Stimulated activated CD4-positive, alpha-beta T cell treated with anti-CD3 and anti-CD28 coated beads, Interleukin-2, amount 100 ng/mL, for 24 hours (primary cell): ENCODE measurements at places on chromosomes 5 and 9.

GRCh38 chr5:1744393-1745122, 55.1 kb downstream of the MRPL36 start:
- no peak for DNase-seq

DNA sequence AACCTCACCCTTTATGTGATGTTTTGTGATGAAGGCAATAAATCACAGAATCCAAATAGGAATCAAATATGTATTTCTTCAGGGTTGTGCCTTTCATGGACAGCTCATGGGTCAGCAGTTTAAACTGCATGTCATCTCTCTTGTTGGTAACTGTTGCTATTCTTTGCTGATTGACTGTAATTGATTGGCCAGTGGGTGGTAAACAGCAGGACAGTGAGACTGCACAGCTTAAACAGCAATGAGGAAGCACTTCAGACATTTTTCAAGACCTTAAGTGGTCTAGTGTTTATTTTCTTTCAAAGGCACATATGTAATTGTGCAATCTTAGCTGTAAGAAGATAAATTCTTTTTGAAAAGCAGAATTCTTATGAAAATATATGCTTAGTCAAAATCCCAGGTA, 260.5 kb downstream of the COX7C start:
- DNase-seq = no peak

GRCh38 chr9:34572092-34572491, 17.4 kb downstream of the CNTFR start:
- DNase-seq = no peak

- no peak for DNase-seq
These were observed 58.0 kb upstream of the SYNPO start for GRCh38 chr5:150582241-150583109.

DNA sequence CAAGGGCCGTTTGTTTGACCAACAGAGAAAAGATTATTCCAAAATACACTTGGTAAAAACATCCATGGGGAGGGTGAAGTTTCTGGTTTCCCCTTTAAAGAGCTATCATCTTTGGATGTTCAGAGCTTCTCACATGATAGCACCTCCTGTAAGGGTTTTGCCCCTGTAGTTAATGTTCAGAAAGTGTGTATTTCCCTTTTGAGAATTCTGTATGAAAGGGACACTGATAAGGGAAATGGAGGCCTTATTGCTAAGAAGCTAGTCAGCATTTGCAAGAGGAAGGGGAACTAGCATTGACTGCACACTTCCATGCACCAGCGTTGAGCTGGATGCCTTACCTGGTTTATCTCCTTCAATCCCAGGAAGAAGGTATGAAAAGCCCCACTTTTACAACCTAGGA, 31.5 kb upstream of the C5orf58 start:
- DNase-seq = no peak

DNA sequence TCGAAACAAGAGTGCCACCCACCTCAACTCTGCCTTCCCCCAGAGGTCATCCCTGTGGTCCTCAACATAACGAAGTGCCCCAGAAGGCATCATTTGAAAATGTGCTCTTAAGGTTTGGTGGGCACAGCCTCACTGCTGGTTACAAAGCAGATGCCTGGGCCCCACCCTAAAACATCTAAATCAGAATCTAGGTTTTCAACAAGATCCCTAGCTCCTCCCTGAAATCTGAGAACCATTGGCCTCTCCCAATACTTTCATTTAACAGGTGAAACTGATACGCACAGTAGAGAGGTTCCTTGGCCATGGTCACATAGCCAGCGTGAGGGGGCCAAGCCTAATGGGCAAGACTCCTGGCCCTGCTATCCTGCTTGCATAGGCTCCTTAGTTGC, 376.2 kb upstream of the CLINT1 start:
- DNase-seq = no peak

GRCh38 chr9:135260221-135261180, 173.0 kb downstream of the OLFM1 start:
- no peak for DNase-seq

GRCh38 chr9:93874242-93874641, 80.9 kb downstream of the BARX1 start:
- no peak for DNase-seq

DNA sequence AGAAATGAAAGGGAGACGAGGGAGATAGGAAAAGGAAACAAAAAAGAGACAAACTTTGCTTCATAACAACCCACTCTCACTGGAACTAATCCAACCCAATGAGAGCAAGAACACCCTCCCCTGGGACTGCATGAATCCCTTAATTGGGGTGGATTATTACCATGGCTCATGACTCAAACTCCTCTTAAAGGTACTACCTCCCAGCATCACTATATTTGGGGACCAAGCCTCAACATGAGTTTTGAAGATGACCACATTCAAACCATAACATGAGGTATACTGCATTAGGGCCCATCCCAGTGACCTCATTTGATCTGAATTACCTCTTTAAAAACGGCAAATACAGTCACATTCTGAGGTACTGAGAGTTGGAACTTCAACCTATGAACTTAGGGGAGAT, 8.0 kb downstream of the MTAP start:
- no peak for DNase-seq

- no peak for DNase-seq
These were observed 501.1 kb downstream of the KDM4C start for GRCh38 chr9:7258688-7259396.

GRCh38 chr5:127296321-127296720, 5.7 kb downstream of the MEGF10 start:
- no peak for DNase-seq

GRCh38 chr5:163407034-163407655, 30.2 kb upstream of the CCNG1 start:
- no peak for DNase-seq

DNA sequence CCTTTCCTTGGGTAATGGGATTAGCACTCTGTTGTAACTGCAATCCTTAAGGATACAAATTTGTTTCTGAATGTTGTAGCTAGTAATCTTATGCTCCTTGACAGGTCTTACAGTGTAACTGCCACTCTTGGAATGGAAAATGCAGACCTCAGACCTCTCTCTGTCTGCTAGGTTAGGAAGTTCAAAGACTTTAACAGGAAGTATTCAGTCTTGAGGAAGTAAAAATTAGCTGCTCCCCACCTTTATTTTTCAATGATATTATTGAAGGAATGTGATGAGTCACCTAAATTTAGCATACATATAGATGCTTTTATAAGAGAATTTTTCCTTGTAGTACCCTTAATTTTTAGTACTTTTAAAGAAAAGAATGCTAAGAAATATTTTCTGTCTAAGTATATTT, 71.5 kb downstream of the PAM start:
- DNase-seq = no peak

DNA sequence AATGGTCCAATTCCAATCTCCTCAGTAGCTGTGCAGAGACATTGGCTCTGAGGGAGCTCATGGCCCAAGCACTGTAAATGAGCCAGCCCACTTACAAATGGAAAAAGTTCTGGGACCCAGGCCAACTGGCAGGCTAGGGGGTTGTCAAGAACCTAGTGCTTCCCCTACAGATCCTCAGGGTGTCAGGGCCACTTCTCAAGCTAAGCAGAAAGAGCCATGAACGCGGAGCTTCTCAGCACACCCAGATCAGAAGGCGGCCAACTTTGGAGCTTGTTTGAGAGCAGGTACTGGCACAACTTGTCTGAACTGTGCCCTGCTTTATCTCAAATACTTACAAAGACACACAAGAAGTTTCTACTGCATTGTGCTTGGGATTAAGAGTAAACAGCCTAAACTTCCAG, 17.5 kb downstream of the TLE1 start:
- no peak for DNase-seq
